ENCODE measurements at places on chromosomes 1 and 21. TPM values are rescaled to one million over a fixed set of nuclear protein-coding genes. Genes with fewer than 3 reads are reported as not detected.

The VWA5B1 gene
- total RNA-seq: not detected

The CA6 gene
- not detected for total RNA-seq

The FCRL1 gene
- total RNA-seq: not detected

The FAM167B gene
- 0.70 TPM for total RNA-seq

The SH2D5 gene
- total RNA-seq: 11.9 TPM

The ARHGAP30 gene
- 0.07 TPM for total RNA-seq

The PRR9 gene
- not detected for total RNA-seq

The ECM1 gene
- 2.1 TPM for total RNA-seq

The HTR6 gene
- 0.15 TPM for total RNA-seq

The KLHDC8A gene
- 0.79 TPM for total RNA-seq

The LRRC8C gene
- total RNA-seq: 9.2 TPM
